Stimulated activated naive B cell treated with anti-CD40 and anti-IgM and Interleukin-4, amounts not matched to agents 10 μg/mL and 1 μg/mL and 100 μg/mL, for 72 hours (primary cell): ENCODE measurements at places on chromosomes 16 and 17.

GRCh38 chr16:46908540-46909372 lies 24.6 kb downstream of the GPT2 start:
- peaks cover 2% of the 10 kb centered on the region for H3K36me3 ChIP-seq
- no peak overlapping the region for H3K4me3 ChIP-seq
- no peak for DNase-seq
- peak overlapping the region; percentile 56 for H3K27ac ChIP-seq
- no peaks in the 10 kb centered on the region for H3K27me3 ChIP-seq

GRCh38 chr17:65670667-65671371 lies 109.4 kb upstream of the AXIN2 start:
- H3K27ac ChIP-seq = no peak overlapping the region
- no peak overlapping the region for H3K4me3 ChIP-seq
- DNase-seq = no peak
- H3K27me3 ChIP-seq = peaks cover 7% of the 10 kb centered on the region
- H3K4me1 ChIP-seq = no peaks in the 10 kb centered on the region

- DNase-seq = no peak
- no peak overlapping the region for H3K27ac ChIP-seq
- H3K27me3 ChIP-seq = no peaks in the 10 kb centered on the region
- no peaks in the 10 kb centered on the region for H3K36me3 ChIP-seq
- no peak overlapping the region for H3K4me3 ChIP-seq
Observed at GRCh38 chr17:58312021-58312630, 16.5 kb downstream of the TSPOAP1 start.

DNA sequence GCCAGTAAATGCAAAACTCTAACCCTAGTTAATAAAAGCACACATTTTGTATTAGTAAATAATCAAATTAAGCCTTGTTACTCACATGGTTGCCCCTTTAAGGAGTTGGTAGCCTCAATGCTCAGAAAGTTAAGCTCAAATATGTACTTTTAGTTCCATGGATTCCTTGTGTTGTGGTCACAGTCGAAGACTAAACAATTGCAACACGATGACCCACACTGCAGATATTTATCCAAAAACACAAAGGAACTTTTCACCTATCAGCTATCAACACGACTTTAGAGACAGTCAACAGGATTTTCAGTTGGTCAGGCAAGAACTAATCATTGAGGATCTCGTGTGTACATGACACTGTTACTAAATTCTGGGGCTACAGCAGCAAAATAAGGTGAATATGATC lies 47.4 kb upstream of the NUDT7 start:
- no peaks in the 10 kb centered on the region for H3K4me1 ChIP-seq
- DNase-seq = no peak
- H3K4me3 ChIP-seq = no peak overlapping the region
- H3K27me3 ChIP-seq = peaks cover under 1% of the 10 kb centered on the region
- no peak overlapping the region for H3K27ac ChIP-seq

GRCh38 chr16:66146798-66147197 lies 219.7 kb upstream of the CDH5 start:
- H3K4me3 ChIP-seq = no peak overlapping the region
- peaks cover 2% of the 10 kb centered on the region for H3K27me3 ChIP-seq
- no peaks in the 10 kb centered on the region for H3K36me3 ChIP-seq
- H3K27ac ChIP-seq = no peak overlapping the region
- H3K4me1 ChIP-seq = no peaks in the 10 kb centered on the region

GRCh38 chr17:51088287-51088686 lies 32.4 kb downstream of the SPAG9 start:
- peaks cover 41% of the 10 kb centered on the region for H3K4me1 ChIP-seq
- no peaks in the 10 kb centered on the region for H3K27me3 ChIP-seq
- peaks cover 10% of the 10 kb centered on the region for H3K36me3 ChIP-seq
- no peak for DNase-seq
- no peak overlapping the region for H3K27ac ChIP-seq
- H3K4me3 ChIP-seq = no peak overlapping the region

- no peak overlapping the region for H3K4me3 ChIP-seq
- H3K4me1 ChIP-seq = peaks cover 4% of the 10 kb centered on the region
- H3K27me3 ChIP-seq = no peaks in the 10 kb centered on the region
- no peak overlapping the region for H3K27ac ChIP-seq
Observed at GRCh38 chr16:81681311-81681710, 97.8 kb upstream of the PLCG2 start.

- no peaks in the 10 kb centered on the region for H3K27me3 ChIP-seq
- no peak overlapping the region for H3K27ac ChIP-seq
- no peak for DNase-seq
- peaks cover 31% of the 10 kb centered on the region for H3K36me3 ChIP-seq
- H3K4me1 ChIP-seq = peaks cover 15% of the 10 kb centered on the region
- H3K4me3 ChIP-seq = no peak overlapping the region
Observed at GRCh38 chr17:27603880-27604794, 26.9 kb upstream of the LGALS9 start.

- H3K4me3 ChIP-seq = no peak overlapping the region
- peaks cover 8% of the 10 kb centered on the region for H3K27me3 ChIP-seq
- no peaks in the 10 kb centered on the region for H3K4me1 ChIP-seq
- H3K36me3 ChIP-seq = no peaks in the 10 kb centered on the region
- no peak for DNase-seq
Observed at GRCh38 chr16:86129541-86129940, 230.6 kb downstream of the IRF8 start.

DNA sequence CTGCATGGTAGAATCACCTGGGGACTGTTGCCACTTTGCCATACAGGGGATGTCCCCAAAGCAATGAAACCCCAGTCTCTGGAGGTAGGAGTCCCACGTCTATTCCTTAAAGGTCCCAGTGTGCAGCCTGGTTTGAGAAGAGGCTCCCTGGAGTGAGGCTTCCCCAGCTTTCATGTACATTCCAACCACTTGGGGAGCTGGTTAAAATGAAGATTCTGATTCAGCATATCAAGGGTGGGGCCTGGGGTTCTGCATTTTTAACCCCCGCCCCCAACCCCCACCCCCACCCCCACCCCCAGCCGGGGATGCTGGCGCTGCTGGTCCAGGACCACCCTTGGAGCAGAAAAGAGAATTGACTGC lies 241.2 kb downstream of the FOXL1 start:
- peaks cover 32% of the 10 kb centered on the region for H3K27me3 ChIP-seq
- no peaks in the 10 kb centered on the region for H3K36me3 ChIP-seq
- no peak overlapping the region for H3K27ac ChIP-seq
- no peak for DNase-seq
- H3K4me1 ChIP-seq = no peaks in the 10 kb centered on the region
- H3K4me3 ChIP-seq = no peak overlapping the region

DNA sequence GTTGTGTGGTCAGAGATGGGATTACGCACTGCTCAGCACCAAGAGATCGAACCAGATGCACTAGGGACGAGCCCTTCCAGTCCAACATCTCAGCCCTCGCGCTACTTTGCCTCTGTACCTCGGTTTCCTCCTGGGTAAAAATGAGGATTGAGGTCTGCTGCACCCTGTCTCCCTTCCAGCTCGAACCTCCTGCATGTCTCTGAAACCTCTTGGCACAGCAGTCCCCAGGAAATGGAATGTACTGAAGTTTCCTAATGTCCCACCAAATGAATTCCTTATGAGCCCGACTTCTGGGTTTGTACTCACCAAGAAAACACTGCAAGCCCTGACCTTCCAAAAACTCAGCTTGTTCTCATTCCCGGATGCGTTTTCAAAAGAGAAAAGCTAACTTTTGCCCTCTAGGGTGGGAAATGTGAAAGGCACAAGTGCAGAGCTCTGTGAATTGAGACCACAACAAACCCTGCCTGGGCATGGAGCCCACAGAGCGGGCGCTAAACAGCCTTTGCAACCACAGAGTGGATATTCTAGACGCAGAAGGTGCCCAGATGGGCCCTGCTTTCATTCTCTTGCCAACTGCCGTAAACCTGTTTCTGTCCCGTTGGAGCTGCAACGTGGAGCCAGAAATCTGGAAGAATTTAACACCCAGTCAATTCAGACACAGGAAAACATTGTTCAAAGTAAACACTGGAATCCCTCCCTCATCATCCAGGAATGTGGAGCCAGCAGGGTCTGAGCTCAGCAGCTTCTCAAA lies 10.3 kb downstream of the CDRT4 start:
- H3K27ac ChIP-seq = no peak overlapping the region
- no peak for DNase-seq
- H3K4me1 ChIP-seq = no peaks in the 10 kb centered on the region
- H3K36me3 ChIP-seq = peaks cover 5% of the 10 kb centered on the region
